Chondrocyte (in vitro differentiated cells): ENCODE measurements at places on chromosomes 2 and 18. TPM values are rescaled to one million over a fixed set of nuclear protein-coding genes. Genes with fewer than 3 reads are reported as not detected.

- no peak for DNase-seq
Observed at GRCh38 chr2:101803128-101803527, 105.6 kb downstream of the MAP4K4 start.

The LOXHD1 gene
- total RNA-seq, result not detected in 3 replicates

The SNRPD1 gene
- 27.5 to 53.6 TPM (median 33.7 TPM) in 3 replicates for total RNA-seq

DNA sequence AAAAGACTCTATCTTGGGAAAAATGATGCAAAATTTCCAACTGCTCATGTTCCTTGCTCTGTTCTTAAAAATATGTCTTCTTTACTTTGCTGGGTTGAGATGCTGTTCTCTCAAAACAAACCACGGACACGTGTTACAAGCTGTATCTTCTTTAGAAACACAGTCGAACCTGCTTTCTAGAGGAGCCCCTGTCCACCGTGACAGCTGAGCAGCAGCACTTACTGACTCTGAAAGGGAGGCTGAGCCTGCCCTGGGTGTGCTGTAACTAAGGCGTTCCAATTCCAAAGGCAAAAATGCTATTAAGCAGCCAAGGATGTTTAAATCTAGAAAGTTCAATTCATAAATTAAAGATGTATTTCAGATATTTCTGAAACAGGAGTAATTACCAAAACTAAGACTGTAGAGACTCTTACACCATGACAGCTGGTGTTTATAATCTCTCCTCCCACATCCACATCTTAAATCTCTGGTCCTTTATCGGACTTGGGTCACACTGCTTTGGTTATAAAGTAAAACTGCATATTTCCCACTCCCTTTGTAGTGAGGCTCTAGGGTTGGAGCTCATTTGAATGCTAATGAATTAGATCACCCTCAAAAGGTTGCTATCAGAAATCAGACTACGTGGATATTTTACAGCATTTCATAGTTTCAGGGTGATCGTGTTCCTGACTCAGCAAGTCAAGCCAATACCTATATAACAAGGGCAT is 281.2 kb upstream of the LYPD1 start:
- DNase-seq, result no peak

- no peak for DNase-seq
Observed at GRCh38 chr2:126359494-126359893, 296.5 kb upstream of the GYPC start.

DNA sequence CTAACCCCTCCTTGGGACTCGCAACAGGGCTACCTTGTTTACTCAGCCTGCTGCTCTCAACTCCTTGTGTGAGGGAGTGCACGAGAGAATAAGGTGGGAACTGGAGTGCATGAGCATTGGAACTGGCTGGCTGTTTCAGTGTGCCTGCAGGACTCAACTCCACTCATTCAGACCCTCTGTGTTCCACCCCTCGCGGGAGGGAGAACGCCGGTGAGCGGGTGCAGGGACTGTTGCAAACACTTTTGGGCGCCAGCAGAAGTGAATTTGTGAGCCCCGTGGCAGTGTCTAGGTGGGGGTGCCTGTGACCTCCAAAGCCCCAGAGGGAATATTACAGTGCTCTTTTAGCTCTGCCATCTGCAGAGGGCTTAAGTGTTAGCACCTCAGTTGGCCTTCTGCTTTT is 1978.3 kb upstream of the PIK3C3 start:
- DNase-seq, result no peak

DNA sequence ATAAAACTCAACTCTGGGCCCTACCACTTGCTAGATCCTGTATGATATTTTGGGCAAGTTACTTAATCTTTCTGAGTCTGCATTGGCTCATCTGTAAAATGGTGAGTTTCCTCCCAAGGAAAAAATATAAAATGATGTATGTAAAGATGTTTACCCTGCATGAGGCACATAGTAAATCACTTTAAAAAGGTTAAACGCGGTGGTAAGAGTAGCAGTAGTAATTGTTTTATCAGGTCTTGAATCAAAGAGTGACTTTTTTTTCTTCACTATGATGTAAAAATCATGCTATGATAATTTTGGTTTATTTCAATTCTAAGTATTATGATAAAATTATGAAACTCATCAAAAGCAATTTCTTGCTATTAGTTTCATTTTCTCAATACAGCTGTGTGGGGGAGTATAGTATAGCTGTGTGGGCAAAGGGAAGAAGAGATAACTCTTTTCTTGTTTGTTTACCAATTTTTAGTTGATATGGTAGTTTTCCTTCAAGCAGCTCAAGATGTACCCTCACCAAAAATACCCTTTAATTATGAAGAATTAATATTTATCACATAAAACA is 10.7 kb downstream of the ARHGAP15 start:
- DNase-seq, result no peak

The CCNYL1 gene
- total RNA-seq, result 17.4 to 25.3 TPM (median 24.7 TPM) in 3 replicates

DNA sequence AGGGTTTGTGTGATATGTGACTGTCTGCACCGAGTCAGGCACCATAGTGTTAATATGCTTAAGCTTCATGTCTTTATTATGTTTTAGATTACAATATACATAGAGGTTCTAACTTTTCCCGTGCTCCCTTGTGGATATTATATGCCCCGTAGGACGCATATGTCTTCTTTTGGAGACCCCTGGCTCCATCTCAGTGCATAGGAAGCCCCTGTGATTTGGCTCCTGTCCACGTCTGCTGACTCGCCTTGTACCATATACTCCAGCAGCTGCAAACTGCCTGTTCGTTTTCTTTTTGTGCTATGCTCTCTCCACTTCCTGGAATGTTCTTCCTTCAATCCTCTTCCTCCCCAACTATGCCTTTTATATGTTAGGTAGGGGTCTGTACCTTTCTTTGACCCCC is 110.9 kb downstream of the PTRHD1 start:
- DNase-seq, result no peak

GRCh38 chr18:47970664-47971531 is 40.4 kb upstream of the SMAD2 start:
- no peak for DNase-seq

- no peak for DNase-seq
Observed at GRCh38 chr2:159677654-159678053, 34.7 kb upstream of the MARCHF7 start.

The SERPINB10 gene
- total RNA-seq, result not detected in 3 replicates

DNA sequence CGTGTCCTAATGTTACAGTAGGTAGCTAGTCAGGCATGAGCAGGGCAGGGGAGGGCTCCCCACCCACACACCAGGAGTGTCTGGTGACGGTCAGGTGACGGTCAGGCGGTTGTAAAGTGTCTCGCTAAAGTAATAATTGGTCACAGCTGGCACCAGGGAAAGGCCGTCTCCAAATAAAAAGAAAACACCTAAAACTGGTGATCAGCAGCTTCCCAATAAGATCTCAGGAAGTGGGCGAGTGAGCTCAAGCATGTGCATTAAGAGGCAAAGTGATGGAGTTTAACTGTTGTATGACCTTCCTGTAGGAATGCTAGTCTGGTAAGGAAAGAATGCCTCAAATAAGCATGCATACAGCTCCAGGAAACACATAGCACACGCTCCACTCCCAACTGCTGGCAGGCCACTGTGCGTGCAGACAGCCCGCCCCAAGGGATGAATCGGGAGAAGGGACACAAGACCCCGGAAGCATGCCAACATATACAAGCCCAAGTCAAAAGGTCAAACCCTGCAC is 177.1 kb downstream of the RNF144A start:
- no peak for DNase-seq

GRCh38 chr2:141911485-141912066 is 219.2 kb downstream of the LRP1B start:
- DNase-seq, result no peak

The RNASEH1 gene
- total RNA-seq, result 28.9 to 32.7 TPM (median 29.2 TPM) in 3 replicates

- DNase-seq, result no peak
Observed at GRCh38 chr18:42080340-42080739, 125.3 kb downstream of the PIK3C3 start.

DNA sequence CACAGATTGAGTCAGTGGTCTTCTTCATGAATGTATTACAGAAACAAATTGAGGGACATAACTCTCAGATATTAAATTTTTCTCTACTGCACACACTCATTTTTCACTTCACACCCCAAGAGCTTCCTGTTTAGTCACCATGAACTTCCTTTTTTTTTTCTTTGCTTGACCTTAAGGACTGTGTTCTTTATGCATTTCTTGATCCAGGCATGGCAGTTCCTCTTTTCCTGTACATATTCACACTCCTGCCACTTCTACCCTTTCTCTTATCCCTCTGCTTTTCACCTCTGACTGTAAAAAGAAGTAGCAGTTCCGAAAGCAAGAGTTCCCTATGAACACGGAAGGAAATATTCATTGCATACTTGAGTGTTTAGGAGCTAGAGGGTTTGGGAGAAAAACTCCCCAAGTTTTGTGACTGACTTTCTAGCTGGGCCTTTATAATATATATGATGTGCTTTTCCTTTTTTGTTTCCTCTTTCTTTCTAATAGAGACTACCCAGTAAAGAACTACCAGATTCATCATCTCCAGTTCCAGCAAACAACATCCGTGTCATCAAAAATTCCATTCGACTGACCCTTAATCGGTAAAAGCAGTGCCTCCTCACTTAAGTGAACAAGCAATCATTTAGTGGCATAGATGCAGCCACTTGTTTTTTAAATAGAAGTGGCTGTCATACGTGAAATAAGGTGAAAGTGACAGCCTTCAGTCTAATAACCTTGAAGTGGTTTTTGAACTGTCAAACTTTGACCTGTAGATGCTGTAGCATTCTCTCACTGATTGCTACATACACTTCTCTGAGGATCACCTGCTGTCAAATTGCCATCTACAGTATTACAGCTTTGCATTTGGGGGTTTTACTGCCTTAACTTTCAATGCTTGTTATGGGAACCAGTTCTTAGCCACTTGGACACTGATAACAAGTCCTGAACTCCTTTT is 40.8 kb downstream of the PAPOLG start:
- DNase-seq, result no peak

GRCh38 chr2:69067866-69068265 is 54.9 kb downstream of the ANTXR1 start:
- no peak for DNase-seq

The AGXT gene
- not detected in 3 replicates for total RNA-seq
